ENCODE measurements at places on chromosomes 4 and X.

DNA sequence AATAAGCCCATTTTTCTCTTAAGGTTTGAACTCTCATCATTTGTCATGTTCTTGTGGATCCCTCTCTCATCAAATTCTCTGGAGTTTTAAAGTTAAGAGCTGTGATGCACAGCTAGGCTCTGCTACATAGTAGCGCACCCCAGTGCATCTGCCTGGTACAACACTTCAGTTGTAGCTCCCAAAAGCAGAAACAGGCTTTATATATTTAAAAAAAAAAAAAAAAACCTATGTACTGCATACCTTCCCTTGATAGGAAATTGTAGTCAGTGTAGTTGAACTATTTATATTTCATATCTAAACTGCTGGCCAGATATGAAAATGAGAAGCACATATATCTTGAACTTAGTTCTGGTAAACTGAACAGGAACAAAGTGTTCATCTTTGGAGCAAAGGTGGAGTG is 131.4 kb downstream of the KLHL13 start:
- no peak for DNase-seq

- DNase-seq, result no peak
Measured at GRCh38 chr4:26766141-26766540, 94.5 kb upstream of the STIM2 start.

DNA sequence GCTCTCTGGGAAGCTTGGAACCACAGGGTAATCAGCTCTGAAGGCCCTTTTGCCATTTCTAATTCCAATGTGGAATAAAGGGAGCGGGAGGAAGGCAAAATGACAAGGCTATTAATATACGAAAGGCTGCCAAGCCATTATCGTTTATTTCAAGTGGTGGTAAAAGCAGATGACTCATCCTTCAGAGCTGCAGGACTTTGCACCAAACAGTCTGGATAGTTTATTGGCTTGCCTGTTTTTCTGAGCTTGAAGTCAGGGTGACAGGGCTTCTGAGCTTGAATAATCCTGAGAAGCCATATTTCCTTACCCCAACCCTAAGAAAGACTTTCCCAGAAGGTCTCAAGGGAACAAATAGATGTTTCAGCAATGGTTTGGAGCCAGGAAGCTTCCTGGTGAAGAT is 7.7 kb upstream of the GABRE start:
- DNase-seq, result no peak

DNA sequence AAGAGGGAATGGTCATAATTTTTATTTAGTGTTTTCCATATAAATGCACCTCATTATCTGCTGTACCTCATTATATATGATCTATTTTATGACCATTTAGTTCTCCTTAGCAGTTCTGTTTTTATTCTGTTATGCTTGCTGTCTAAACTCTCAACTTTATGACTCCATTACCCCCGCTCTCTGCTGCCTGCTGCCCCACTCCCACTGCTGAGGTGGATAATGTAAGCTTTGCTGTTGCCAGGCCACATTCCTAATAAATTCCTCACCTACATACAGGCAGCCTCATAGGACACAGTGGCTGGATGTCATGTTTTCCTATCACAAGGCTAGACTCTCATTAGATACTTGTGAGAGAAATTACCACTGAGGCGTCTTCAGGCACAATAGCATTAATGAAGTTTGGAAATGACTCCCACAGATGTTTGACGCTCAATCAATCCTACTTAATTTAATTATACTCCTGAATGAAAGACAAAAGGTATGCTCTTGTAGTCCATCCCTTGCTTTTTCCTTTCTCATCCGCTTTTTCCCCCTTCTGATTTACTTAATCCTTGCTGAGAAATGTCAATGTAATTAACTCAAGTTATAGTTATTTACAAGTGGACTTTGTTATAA is 497.5 kb upstream of the IGFBP7 start:
- DNase-seq, result no peak

- DNase-seq, result peak; percentile 54
Measured at GRCh38 chrX:130024127-130024526, 41.7 kb downstream of the BCORL1 start.

DNA sequence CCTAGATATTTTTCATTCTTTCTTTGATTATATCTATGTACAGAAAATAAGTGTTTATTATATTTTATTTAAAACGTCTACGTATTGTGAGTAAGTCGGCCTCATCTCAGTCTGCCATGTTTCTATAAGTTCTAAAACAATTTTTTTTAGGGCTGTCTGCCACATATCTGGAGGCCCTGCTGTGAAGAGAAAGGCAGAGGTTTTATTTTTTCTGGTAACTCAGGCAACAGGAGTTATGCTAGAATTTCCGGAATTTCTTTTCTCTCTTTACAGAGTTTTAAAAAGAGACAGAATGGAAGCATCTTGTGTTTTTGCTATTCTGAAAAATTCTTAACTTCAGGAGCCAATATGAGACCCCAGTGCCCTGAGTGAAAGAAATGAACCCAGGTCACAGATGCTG is 1124.0 kb upstream of the TENM3 start:
- no peak for DNase-seq

DNA sequence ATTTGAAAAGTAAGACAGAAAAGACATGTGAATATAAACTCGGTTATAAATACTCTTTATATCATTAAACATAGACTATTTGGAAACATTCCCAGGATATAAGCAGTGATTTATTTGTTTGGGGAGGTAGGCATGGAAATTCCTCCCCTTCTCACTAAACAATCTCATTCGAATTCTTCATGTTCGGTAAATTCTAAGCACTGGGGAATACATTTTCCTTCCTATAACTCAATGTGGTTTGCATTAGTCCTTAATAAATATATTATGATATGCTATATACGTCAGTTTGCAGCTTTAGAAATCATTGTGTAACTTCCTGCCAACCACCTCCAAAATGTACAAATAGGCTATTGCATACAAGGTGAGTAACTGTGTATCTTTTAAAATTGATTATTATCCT is 99.6 kb downstream of the UGT8 start:
- DNase-seq, result no peak

DNA sequence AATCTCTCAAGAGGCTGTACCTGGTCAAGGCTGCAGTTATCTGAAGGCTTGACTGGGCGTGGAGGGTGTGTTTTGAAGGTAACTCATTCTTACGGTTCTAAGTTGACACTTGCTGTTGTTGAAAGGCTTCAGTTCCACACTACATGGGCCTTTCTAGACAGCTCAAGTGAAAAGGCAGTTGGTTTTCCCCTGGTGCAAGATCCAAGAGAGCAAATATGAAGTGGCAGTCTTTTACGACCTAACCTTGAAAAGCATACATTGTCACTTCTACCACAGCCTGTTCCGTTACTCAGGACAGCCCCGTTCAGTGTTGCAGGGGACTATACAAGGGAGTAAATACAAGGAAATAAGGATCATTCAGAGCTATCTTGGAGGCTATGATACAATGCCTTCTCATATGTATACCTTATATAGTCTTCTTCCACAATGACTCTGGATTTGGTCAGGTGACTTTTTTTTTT is 46.2 kb downstream of the PDS5A start:
- DNase-seq, result no peak

DNA sequence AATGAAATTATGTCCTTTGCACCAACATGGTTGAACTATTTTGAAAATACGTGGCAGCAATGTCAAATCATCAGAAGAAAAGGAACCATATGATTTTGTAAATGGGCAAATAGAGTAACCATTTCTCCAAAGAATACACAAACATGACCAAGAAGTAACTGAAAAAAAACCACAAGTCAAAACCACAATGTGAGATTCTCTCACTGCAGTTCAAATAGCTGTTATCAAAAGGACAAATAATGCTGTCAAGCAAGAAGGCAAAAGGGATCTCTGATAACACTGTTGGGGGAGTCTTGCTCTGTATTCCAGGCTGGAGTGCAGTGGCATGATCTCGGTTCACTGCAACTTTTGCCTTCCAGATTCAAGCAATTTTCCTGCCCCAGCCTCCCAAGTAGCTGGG is 280.8 kb upstream of the ZCCHC13 start:
- no peak for DNase-seq

- DNase-seq, result no peak
Measured at GRCh38 chrX:150623583-150623982, 55.2 kb downstream of the MTM1 start.

GRCh38 chrX:110409925-110410324 is 51.3 kb downstream of the RTL9 start:
- no peak for DNase-seq

- DNase-seq, result no peak
Measured at GRCh38 chr4:7554905-7555304, 120.2 kb upstream of the PSAPL1 start.

DNA sequence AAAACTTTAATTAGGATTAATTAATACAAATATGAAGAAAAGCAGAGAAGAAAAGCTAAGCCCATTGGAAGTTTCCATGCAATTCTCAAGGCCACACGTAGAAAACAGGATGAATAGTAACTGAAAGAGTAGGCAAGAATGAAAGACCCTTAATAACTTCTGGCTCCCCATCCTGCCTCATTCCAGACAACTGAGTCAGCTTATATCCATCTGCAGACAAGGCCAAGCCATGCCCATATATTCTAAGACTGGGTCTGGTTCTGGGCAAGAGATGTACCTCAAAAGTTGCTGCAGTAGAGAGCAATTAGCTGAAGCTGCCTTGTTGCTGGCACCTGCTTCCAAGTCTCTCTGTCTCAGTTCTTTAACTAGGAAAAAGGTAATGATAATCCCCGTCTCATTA is 244.1 kb downstream of the GPC3 start:
- no peak for DNase-seq

DNA sequence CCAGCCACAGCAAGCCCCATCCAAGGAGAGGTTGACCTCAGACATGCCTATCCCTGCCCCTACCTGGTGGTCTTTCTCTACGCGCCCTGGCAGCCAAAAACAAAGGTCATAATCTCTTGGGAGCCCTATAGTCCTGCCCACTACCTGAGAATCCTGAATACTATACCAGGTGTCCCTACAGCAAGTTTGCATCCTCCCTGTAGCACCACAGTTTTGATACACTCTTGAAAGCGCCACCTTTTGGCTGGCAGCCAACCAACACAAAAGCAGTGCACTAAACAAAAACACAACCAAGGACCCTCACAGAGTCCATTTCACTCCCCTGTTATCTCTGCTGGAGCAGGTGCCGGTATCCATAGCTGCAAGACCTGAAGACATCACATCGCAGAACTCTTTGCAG is 523.8 kb upstream of the CPEB2 start:
- DNase-seq, result no peak

DNA sequence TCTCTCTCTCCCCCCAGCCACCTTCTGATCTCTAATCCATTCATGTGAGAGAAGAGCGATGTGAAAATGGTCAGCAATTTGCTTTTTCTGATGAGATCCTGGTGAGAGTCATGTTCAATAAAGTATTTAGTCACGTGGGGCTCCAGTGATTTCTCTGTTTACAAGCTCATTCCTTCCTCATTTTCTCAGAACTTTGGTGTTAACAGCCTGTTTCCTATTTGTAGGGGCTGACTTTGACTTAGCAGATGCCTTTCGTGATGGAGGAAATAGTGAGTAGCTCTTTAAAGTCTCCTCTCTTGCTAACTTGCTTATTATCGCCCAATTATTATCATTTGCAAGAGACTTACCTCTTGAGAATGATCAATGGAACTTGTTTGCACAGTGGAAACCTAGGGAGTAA is 72.6 kb upstream of the CD99 start:
- DNase-seq, result no peak

GRCh38 chr4:54228056-54228527 is 1.0 kb upstream of the PDGFRA start:
- peak; percentile 71 for DNase-seq

GRCh38 chrX:51336584-51336983 is 4.0 kb downstream of the NUDT10 start:
- no peak for DNase-seq

- DNase-seq, result peak; percentile 41
Measured at GRCh38 chrX:111041018-111041462, 55.0 kb upstream of the PAK3 start.

- DNase-seq, result no peak
Measured at GRCh38 chrX:81120258-81120935, 81.3 kb downstream of the HMGN5 start.

GRCh38 chrX:16042980-16043379 is 80.4 kb upstream of the GRPR start:
- DNase-seq, result no peak

GRCh38 chr4:169231647-169232262 is 39.0 kb downstream of the SH3RF1 start:
- DNase-seq, result no peak

- peak; percentile 45 for DNase-seq
Measured at GRCh38 chr4:56757821-56758411, 63.6 kb downstream of the SPINK2 start.

DNA sequence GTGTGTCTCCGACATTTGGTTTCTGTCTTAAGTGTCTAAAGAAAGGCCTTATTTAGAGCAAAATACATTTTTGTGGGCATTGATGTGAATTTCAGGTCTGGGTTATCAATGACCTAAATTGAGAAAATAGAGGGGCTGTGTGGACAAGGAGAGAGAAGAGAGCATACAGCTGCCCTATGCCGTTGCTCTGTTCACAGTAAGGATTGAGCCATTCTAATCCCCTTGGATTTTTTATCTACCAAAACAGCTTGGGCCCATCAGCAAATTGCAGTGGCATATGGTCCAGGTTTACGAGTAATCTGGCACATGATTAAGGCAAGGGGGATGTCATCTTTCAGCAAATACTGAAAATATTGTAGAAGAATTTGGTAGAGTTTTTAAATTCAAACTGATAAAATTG is 210.2 kb downstream of the ANTXR2 start:
- DNase-seq, result no peak

GRCh38 chr4:40199179-40199670 is 2.4 kb downstream of the RHOH start:
- no peak for DNase-seq

- no peak for DNase-seq
Measured at GRCh38 chr4:98905839-98906238, 23.1 kb downstream of the EIF4E start.

Measured in left lobe of liver (tissue), 2 donors.